SK-N-SH treated with all-trans-retinoic acid at 6 μM for 48 hours (cell line): ENCODE measurements at places on chromosomes 5 and 9.

GRCh38 chr9:114634387-114634786 lies 23.2 kb downstream of the TEX53 start:
- no peak for ATAC-seq

GRCh38 chr9:79522793-79523192 lies 49.0 kb upstream of the TLE4 start:
- ATAC-seq, result no peak

DNA sequence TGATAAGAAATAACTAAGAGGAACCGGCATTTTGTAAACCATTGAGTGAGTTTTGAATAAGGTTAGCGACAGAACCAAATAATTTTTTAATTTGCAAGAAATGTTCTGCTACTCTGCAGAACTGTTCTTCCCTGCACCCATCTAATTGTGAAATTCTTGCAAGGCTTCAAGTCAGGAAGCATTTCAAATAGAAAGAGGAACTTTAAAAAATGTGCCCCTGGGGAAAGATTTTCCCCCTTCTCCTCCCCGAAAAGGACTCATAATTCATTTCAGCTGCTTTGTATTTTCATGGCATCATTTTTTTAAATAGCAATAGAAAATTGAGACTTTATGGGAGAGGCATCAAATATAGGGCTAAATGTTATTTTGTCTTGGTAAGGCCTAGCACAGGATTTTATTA lies 180.9 kb upstream of the ANKRD55 start:
- ATAC-seq, result no peak

GRCh38 chr9:28379082-28379481 lies 805.8 kb upstream of the C9orf72 start:
- ATAC-seq, result no peak

DNA sequence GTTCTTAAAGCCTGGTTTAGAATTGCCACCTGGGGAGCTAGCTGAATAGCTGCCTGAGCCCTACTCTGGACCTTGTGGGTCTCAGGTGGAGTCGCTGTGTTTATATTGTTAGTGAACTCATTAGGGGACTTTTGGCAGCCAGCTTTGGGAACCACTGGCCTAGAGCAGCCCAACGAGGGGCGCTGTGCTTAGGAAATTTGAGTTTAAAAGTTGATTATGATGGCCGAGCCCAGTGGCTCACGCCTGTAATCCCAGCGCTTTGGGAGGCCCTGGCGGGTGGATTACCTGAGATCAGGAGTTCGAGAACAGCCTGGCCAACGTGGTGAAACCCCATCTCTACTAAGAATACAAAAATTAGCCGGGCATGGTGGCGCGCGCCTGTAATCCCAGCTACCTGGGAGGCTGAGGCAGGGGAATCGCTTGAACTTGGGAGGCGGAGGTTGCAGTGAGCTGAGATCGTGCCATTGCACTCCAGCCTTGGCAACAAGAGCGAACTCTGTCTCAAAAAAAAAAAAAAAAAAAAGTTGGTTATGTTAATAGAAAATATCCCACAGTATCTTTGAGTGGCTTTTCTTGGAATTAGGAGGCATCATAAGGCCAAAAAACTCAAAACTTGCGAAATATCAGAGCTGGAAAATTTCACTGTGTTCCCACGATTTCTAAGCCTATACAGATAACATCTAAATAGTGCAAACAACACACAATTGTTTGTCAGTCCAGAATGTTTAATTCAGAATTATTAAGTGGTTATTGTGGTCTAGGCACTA lies 809 bp downstream of the MCCC2 start:
- no peak for ATAC-seq

- ATAC-seq, result peak; percentile 40; the same call in 1 of the 3 replicates
Measured at GRCh38 chr9:34419716-34420504, 38.5 kb downstream of the FAM219A start.

DNA sequence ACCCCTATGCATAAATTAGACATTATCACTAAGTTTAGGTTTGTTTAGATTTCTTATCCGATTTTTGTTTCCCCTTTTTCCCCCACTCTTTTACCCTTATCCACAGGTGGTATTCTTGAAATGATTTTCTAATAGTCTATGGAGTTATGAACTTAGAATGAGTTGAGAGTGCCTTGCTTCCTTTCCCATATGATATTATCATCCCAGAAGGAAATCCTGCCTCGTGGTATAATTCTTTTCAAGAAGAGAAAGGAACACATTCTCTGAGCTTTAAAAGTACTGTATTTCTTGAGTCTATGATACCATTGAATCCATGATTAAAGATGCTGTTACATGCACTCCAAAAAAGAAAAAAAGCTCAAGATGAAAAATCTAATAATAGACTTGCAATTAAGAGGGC lies 76.9 kb upstream of the ADAMTSL1 start:
- no peak for ATAC-seq

GRCh38 chr5:132668706-132669454 lies 4.9 kb upstream of the IL4 start:
- no peak for ATAC-seq

- no peak for ATAC-seq
Measured at GRCh38 chr9:16057541-16057940, 504.7 kb downstream of the CCDC171 start.

DNA sequence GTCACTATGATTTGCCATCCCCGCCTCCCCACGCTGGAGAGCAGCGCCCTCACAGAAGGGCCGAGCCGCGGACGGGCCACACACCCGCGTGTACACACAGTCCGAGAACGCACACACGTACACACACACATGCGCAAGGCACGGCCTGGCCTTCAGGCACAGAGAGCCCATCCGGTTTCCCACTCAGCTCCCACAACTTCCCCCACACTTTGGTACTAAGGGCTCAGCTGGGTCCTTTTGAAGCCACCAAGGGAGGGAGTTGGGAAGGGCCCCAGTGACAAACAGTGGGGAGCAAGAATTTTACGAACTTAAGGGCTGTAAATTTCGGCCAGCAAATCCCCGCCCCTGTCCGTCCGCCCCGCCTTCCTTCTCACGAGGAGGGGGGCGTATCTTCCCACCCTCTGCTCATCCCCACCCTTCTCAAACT lies 133.3 kb upstream of the HAND1 start:
- no peak for ATAC-seq

DNA sequence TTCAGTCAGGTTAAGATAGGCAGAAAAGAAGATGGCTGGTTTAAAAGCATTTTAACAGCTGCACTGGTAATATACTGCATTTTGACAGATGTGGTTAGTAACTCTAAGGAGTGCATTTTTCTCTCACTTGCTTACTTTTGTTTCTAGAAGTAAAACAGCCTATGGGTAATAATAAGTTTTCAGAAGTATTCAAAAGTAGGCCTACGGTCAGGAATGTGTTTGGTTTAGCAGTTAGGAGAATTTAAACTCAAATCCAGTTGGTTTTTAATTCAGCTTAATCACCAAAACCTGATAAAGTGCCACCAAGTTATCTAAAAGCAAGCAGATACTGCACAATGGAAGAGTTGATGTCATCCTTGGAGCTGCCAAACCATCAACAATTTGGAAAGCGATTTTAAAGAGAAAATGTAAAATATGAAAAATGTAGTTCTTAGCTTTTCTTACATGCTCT lies 160.3 kb downstream of the ARSB start:
- peak; percentile 24; the same call in 1 of the 3 replicates for ATAC-seq

DNA sequence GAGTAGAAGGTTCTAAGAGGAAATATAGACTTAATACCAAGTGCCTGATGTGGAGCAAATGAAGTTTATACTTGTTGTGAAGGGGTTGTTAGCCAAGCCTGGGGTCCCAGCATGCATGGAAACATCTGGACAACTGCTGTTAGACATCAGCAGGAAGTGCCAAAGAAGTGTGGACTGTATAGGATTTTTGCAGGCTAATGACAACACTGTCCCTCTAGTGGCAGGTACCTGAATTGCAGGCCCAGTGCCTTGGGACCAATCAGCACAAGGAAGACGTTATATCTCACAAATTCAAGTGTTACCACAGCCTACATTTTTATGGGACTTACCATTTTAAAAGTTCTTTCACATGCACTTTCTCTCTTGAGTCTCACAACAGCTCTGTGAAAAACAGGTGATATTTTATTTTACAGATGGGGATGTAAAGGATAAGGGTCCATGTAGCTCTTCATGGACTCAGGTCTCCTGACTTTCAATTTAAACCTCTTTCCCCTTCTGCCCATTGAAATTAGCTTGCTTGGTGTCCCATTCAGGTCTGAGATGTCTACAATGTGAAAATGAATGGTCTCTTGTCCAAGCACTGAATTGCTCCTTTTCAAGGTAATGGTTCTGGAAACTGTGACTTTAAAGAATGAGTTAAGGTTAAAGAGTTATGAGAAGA lies 89.0 kb upstream of the MAP1B start:
- no peak for ATAC-seq

- peak; percentile 18 for ATAC-seq
Measured at GRCh38 chr5:159916841-159917761, 819 bp downstream of the ADRA1B start.

DNA sequence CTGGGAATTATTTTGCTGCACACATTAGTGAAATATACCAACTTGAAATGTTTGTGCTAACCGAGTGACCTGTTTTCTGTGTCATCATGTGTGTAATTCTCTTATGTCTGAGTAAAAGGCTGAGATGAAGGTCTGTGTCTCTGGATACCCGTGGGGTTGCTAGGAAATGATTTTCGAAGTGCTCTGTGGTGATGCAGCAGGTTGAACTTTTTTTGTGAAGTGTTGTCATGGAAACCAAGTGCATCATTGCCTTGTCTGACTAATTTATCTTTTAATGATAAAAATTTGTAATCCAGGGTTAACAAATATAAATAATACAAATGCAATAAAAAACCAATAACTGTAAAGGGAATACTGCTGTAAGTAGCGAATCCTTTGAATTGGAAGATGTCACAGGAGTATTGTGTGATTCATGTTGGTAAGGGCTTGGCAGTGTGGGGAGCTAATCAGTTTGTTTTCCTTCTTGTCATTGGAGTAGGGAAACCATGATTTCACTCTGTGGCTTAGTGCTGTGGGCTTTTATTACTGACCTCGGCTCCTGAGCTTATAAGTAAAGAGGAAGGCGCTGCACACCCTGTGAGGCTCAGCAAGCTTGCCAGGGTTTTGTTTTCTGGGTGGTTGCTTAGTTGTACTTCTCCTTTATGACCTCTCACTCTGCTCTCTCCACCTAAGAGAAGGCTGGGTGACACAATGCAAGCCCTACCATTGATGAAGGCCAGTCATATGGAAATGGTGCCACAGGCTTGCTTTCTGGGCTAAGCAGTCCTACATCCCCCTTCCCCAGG lies 22.3 kb downstream of the PDE8B start:
- ATAC-seq, result no peak

DNA sequence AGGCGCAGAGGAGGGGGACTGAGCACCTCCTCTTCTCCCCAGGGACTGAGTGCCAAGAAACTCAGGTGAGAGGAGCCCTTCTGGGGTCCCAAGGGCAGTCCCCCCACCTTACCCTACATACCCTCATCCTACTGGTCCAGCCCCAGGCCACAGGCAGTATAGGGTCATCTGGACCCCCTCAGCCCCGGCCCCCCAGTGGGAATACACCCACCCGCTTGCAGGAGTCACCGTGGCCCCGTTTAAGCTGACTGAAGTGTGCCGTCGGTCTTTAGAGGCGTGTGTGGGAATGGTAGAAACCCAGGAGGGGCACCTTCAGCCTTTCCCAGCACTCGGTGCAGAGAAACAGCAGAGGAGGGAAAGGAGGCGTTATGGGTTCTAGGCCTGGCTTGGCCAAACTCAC lies 30.8 kb downstream of the COL15A1 start:
- peak; percentile 12 for ATAC-seq

DNA sequence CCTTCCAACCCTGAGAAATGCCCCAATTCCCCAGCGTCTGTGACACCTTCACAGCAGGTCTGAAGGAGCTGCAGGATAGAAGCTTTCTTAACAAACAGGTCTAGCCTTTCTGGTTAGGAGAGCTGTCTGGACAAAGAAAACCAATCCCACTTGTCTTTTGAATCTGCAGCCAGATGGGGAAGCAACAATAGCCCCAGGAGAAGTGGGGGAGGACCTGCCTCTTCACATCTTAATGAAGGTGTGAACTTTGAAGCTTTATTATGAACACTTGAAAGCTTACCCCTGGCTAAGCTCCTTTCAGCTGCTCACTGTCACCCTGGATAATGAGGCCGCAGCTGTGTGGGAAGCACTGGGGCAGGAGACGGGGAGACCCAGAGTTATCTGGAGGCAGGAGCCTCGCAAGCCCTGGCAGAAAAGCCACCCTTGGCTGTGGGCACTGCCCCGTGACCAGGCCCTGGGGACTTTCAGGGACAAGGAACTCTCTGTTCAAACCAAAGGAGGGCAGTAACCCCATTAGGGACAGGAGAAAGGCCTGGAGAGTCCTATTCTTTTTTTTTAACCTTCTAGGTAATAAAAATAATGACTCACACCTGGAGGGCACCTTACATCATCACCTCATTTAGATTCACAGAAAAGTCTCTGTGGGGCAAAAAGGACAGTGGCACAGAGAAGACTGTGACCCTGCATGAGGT lies 151.8 kb upstream of the RAD23B start:
- no peak for ATAC-seq

- ATAC-seq, result no peak
Measured at GRCh38 chr5:159402311-159402710, 72.0 kb upstream of the IL12B start.

GRCh38 chr5:52987711-52988331 lies 1.3 kb upstream of the ITGA2 start:
- peak; percentile 6 for ATAC-seq

DNA sequence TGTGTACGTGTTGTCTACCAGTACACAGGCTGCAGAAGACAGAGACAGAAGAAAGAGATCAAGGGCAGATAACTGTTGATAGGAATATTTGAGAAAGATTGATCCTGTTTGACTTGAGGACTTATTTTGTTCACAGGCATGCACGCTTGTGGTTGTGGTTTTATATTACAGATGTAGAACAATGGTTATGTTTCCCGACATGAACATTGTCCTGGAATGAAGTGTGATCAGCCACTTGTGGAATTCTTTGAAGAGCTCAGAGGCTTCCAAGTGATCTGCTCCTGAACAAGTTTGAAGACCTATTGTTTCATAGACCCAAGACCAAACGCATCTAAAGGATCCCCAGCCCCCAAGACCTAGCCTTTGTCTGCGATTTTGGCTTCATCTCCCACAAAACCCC lies 13.7 kb downstream of the TEX53 start:
- ATAC-seq, result no peak

- no peak for ATAC-seq
Measured at GRCh38 chr5:92147798-92148197, 764.7 kb upstream of the ARRDC3 start.

GRCh38 chr5:76165711-76166374 lies 82.7 kb downstream of the SV2C start:
- no peak for ATAC-seq
